Mesendoderm (in vitro differentiated cells): ENCODE measurements at places on chromosomes 13 and 19.

GRCh38 chr13:44337581-44337980 lies 36.0 kb upstream of the SERP2 start:
- no peaks in the 10 kb centered on the region for H3K27me3 ChIP-seq
- H3K4me1 ChIP-seq = no peaks in the 10 kb centered on the region
- no peaks in the 10 kb centered on the region for H3K36me3 ChIP-seq

DNA sequence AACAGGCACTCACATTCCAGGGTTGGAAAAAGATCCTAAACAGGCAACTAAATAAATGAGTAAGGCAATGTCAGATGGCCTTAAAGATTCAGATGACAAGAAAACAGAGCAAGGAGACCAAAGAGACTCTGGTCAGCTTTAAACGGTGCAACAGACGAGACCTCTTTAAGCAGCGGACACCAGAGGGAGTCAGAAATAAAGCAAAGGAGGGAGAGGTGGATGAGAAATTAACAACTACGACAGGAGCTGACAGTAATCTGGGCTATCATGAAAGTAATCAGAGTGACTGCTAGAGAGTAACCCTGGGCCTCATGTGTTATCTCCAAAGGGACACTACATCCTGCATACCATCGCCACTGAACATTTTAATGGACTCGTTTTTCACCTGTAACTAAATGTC lies 1.1 kb downstream of the ZNF550 start:
- H3K36me3 ChIP-seq = no peaks in the 10 kb centered on the region
- H3K4me1 ChIP-seq = peaks cover 4% of the 10 kb centered on the region
- DNase-seq = peak; percentile 51
- no peak overlapping the region for H3K27ac ChIP-seq
- peak overlapping the region; percentile 97 for H3K4me3 ChIP-seq
- no peaks in the 10 kb centered on the region for H3K27me3 ChIP-seq

- no peak for DNase-seq
- H3K27ac ChIP-seq = no peak overlapping the region
- peaks cover 27% of the 10 kb centered on the region for H3K36me3 ChIP-seq
- no peak overlapping the region for H3K4me3 ChIP-seq
- no peaks in the 10 kb centered on the region for H3K4me1 ChIP-seq
Observed at GRCh38 chr19:46723023-46723461, 6.1 kb upstream of the PRKD2 start.

GRCh38 chr19:11587975-11588631 lies 9.2 kb upstream of the ZNF627 start:
- H3K4me1 ChIP-seq = no peaks in the 10 kb centered on the region
- H3K4me3 ChIP-seq = no peak overlapping the region

GRCh38 chr13:39900106-39900750 lies 244.8 kb downstream of the COG6 start:
- H3K4me3 ChIP-seq = no peak overlapping the region
- H3K27me3 ChIP-seq = no peaks in the 10 kb centered on the region
- no peak for DNase-seq
- no peak overlapping the region for H3K27ac ChIP-seq
- H3K4me1 ChIP-seq = no peaks in the 10 kb centered on the region
- H3K36me3 ChIP-seq = no peaks in the 10 kb centered on the region
